ENCODE measurements at places on chromosomes 6 and 20. TPM values are rescaled to one million over a fixed set of nuclear protein-coding genes. Genes with fewer than 3 reads are reported as not detected.

DNA sequence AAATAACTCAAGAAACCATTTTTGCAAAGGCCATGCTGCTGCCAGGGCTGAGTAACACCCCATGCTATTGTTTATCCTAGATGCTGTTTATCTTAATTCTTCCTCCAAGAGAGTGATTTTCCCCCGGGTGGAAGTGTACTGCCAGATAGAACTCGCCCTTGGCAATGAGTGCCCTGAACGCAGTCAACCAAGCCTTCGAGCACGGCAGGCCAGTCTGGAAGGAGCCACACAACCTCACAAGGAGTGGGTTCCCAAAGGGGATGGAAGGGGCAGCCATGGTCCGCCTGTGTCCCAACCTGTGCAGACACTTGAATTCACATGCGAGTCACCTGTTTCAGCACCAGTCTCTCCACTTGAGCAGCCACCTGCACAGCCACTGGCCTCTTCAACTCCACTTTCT is 31.9 kb downstream of the PNPLA1 start:
- no peak overlapping the region for H3K27ac ChIP-seq
- H3K27me3 ChIP-seq = no peaks in the 10 kb centered on the region
- no peak overlapping the region for H3K4me3 ChIP-seq
- no peaks in the 10 kb centered on the region for H3K4me1 ChIP-seq
- H3K36me3 ChIP-seq = no peaks in the 10 kb centered on the region

DNA sequence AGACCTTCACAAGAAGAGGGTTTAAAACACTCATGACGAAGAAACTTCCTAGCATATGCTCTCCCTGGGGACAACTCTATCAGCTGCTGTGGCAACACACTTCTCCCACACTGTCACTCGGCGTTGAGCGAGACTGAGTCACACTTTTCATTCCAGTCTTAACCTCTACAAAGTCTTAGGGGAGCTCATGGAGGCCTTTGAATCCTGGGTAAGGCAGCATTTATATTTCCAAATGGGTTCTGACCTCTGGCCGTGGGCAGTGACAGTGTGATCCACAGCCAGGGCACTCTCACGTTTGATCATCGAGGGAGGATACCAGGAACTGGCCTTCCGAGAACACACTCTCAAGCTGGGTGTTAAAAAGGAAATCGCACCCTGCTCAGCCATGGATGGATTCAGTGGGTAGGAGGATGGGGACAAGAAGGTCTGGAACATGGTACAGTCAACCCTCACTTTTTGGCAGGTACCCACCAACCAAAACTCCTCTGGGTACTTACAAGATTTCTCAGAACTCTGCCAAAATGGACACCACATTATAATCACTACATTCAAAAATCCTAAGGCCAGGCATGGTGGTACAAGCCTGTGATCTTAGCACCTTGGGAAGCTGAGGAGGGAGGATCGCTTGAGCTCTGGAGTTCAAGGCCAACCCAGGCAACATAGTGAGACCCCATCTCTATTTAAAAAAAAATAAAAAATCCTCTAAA is 19.6 kb downstream of the RRBP1 start:
- H3K27me3 ChIP-seq = no peaks in the 10 kb centered on the region
- no peak overlapping the region for H3K4me3 ChIP-seq
- DNase-seq = peak; percentile 73

DNA sequence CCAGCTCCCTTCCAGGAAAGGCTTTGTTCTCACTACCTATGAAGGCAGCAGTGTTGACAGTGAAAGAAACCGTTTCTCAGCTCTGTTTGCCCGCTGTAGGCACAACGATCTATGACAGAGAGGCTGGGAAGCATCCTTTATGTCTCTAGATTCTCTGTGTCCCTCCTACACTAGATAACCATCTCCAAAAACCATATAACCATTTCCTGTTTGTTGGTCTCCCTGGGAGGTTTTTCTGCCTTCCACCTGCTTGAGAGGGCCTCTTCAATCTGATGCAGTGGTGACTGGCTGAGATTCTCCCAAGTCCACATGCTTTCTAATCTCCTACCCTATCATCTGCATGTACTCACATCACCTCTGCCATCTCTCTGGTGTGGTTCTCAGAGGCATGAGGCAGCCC is 32.0 kb upstream of the TMEM217 start:
- no peaks in the 10 kb centered on the region for H3K27me3 ChIP-seq
- no peak overlapping the region for H3K4me3 ChIP-seq
- H3K4me1 ChIP-seq = no peaks in the 10 kb centered on the region
- DNase-seq = no peak
- peaks cover 9% of the 10 kb centered on the region for H3K36me3 ChIP-seq
- no peak overlapping the region for H3K27ac ChIP-seq

DNA sequence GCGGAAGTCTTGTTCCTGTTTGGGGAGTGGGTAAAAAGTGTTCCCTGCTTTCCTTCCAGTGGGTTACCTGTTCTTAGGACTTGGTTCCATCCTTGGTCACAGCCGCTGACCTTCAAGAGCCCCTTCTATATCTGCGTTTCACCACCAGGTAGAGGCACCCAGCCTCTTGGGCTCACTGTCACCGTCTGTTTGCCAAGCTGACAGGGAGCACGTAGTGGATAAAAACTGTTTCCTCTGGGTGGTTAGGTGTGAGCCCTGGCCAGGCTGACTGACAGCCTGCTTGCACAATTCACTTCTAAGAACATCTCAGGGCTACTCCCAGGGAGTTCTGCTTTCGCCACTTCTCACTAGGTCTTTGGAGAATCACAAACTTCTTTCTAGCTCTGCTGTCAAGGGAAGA is 1.8 kb upstream of the JPH2 start:
- H3K4me3 ChIP-seq = no peak overlapping the region
- no peak overlapping the region for H3K27ac ChIP-seq
- no peaks in the 10 kb centered on the region for H3K36me3 ChIP-seq

DNA sequence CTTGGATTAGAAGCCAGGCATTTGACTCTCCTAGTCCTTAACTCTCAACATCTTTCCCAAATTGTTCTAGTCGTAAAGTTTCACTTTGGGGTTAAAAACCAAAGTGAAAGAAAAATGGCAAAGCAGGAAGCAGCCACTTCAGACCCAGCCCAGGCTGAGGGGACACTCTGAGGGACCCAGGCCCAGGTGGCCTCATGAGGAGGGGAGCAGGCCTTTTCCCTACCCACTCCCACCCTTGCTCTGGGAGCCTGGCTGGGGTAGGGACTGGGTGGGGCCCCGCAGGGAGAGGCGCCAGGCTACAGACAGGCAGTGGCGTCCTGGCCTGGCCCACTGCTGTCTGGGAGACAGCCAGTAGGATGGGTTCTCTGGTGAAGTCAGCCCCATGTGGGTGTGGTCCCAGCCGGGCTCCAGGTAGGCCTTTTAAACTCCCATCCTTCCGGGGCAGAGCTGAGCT is 68.7 kb upstream of the MYL9 start:
- no peak overlapping the region for H3K4me3 ChIP-seq
- H3K4me1 ChIP-seq = peaks cover 67% of the 10 kb centered on the region
- peak; percentile 81 for DNase-seq
- no peaks in the 10 kb centered on the region for H3K36me3 ChIP-seq

DNA sequence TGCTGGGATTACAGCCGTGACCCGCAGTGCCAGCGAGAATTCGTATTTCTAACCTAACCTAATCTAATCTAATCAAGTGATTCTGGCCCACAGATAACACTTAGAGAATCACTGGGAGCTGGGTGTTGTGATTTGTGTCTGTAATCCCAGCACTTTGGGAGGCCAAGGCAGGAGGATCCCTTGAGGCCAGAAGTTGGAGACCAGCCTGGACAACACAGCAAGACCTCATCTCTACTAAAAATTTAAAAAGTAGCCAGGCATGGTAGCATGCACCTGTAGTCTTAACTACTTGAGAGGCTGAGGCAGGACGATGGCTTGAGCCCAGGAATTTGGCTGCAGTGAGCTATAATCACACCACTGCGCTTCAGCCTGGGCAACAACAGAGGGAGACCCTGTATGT is 21.4 kb upstream of the NCOA3 start:
- no peak overlapping the region for H3K27ac ChIP-seq
- no peak overlapping the region for H3K4me3 ChIP-seq
- DNase-seq = no peak
- H3K27me3 ChIP-seq = no peaks in the 10 kb centered on the region
- H3K4me1 ChIP-seq = no peaks in the 10 kb centered on the region

DNA sequence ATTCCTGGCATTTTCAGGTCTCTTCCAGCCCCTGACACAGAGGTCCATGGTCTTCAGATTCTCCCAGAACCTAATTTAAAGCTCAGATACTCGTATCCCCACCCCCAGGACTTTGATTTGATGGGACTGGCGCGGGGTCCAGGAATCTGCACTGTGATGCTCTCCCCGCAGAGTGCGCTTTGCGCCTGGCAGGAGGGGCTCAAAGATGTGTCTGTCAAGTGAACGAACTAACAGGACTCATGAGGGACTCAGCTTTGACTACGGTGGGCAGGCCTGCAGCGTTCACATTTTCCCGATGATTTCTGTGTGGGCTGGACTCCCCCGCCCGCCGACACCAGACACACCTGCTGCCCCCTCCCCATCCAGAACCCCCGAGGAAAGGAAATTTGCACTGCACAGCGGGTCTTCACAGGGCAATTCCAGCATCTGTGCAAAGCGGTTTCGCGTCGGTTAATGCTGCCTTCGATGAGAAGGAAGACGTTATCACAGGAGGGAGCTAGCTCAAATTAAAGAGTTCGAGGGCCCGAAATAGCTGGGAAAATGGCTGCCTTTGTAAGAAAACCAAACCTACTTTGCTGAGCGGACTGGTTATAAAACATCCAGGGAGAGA is 90.2 kb downstream of the ZDHHC14 start:
- H3K4me3 ChIP-seq = no peak overlapping the region
- H3K4me1 ChIP-seq = no peaks in the 10 kb centered on the region
- no peak overlapping the region for H3K27ac ChIP-seq

- no peak overlapping the region for H3K4me3 ChIP-seq
- H3K27me3 ChIP-seq = no peaks in the 10 kb centered on the region
- peaks cover 31% of the 10 kb centered on the region for H3K4me1 ChIP-seq
- DNase-seq = no peak
Measured at GRCh38 chr20:1377984-1378734, 14.7 kb downstream of the FKBP1A start.

GRCh38 chr6:13485923-13486562 is 1.4 kb downstream of the GFOD1 start:
- H3K36me3 ChIP-seq = no peaks in the 10 kb centered on the region
- peak; percentile 30 for DNase-seq
- no peaks in the 10 kb centered on the region for H3K27me3 ChIP-seq
- no peak overlapping the region for H3K27ac ChIP-seq

DNA sequence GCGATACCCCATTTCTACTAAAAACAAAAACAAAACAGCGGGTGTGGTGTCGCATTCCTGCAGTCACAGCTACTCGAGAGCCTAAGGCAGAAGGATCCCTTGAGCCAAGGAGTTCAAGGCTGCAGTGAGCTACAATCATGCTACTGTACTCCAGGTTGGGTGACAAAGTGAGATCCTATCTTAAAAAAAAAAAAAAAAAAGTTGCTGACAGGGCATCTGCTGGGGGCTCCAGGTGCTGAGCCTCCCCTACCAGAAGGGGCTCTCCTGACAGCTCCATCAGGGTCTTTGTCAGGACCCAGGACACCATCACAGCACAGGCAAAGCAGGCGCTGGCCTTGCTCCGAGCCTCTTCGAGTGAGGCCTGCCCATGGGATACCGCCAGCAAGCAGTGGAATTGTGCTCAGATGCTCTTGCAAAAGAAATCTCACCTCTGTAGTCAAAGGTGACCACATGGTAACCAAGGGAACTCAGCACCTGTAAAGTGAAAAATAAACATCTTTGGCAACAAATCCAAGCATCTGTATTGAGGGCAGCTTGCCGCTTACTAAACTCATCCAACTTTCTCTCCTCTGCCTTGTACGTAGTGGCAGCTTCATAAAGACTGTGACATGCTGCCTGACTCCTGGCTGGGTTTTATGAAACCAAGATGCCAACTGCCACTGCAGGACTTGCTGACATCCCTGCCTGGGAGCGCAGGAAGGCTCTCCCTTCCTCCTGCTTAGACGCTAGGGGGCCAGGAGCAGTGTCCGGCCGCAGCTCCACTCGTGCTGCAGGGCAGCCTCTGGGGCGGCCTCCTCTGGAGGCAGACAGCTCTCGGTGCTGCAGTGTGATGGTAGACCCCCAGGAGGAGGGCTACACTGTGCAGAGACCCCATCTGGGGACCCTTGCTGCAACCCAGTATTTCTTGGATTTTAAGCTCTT is 66.9 kb downstream of the PYGB start:
- H3K4me3 ChIP-seq = no peak overlapping the region
- H3K27ac ChIP-seq = no peak overlapping the region
- DNase-seq = no peak
- no peaks in the 10 kb centered on the region for H3K4me1 ChIP-seq

DNA sequence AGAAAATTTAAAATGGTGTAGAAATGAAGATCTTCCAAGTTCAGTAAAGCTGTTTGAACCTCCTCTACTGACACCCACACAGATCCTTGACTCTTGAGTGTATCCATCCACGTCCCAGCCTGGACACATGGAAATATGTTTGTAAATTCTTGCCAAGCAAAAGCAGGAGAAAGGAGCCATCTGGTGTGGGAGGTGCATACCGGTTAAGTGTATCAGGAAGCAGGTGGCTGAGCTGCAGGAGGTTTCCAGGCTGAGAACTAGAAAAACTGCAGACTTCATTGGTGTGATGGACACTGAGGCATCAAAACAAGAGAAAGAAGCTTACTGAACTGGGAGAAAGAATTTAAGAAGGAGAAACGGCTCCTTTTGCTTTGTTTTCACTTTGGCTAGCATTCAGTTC is 229.9 kb upstream of the GRIK2 start:
- H3K4me1 ChIP-seq = no peaks in the 10 kb centered on the region
- no peak for DNase-seq
- H3K4me3 ChIP-seq = no peak overlapping the region
- H3K36me3 ChIP-seq = no peaks in the 10 kb centered on the region

DNA sequence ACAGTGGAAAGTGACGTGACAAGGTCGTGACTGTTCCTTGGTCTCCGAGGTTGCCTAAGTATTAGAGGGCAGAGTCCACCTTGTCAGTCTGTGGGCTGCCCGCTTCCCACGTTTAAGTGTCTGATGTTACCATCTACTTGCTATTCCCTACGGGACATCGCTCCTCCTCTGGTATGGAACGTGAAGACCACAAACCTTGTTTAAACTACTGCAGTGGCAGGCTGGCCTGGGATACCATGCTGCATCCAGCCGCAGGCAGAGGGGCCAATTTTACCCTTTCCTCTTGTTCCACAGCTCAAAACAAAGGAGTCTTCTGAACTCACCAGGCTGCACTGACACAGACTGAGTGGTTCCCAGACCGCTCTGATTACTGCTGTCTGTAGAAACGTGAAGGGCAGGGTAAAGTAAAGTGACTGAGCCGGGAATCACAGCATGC is 275.9 kb downstream of the FOXC1 start:
- H3K4me3 ChIP-seq = no peak overlapping the region
- no peak overlapping the region for H3K27ac ChIP-seq
- DNase-seq = no peak
- no peaks in the 10 kb centered on the region for H3K27me3 ChIP-seq
- H3K36me3 ChIP-seq = no peaks in the 10 kb centered on the region
- H3K4me1 ChIP-seq = no peaks in the 10 kb centered on the region

GRCh38 chr20:49543071-49543857 is 24.7 kb downstream of the PTGIS start:
- H3K27me3 ChIP-seq = no peaks in the 10 kb centered on the region
- H3K27ac ChIP-seq = no peak overlapping the region
- no peak for DNase-seq

The SLC12A5 gene
- 2.2 TPM for total RNA-seq

The C6orf15 gene
- total RNA-seq = not detected

The VIP gene
- total RNA-seq = 0.23 TPM

The HAO1 gene
- 0.16 TPM for total RNA-seq

The LAMA4 gene
- 12.2 TPM for total RNA-seq

The SRMS gene
- total RNA-seq = not detected

The NKX2-4 gene
- not detected for total RNA-seq

The THEMIS gene
- total RNA-seq = 0.28 TPM

The HLA-DPB1 gene
- total RNA-seq = 14.3 TPM

The RUNX2 gene
- total RNA-seq = 0.83 TPM

The FAM162B gene
- total RNA-seq = 0.32 TPM

The LY6G6F gene
- total RNA-seq = not detected
